ENCODE measurements at places on chromosomes 4 and X. TPM values are rescaled to one million over a fixed set of nuclear protein-coding genes. Genes with fewer than 3 reads are reported as not detected.

Gene TMEM154
- total RNA-seq, result 10.3 TPM

Gene SUPT20HL1
- total RNA-seq, result not detected

Gene FGB
- not detected for total RNA-seq

Gene PCDH10
- 0.09 TPM for total RNA-seq

GRCh38 chr4:9870165-9870790 lies 88.8 kb downstream of the DRD5 start:
- no peak for DNase-seq
- peaks cover 4% of the 10 kb centered on the region for H3K27me3 ChIP-seq
- no peaks in the 10 kb centered on the region for H3K4me1 ChIP-seq

- H3K4me3 ChIP-seq, result no peak overlapping the region
- H3K27me3 ChIP-seq, result no peaks in the 10 kb centered on the region
- DNase-seq, result no peak
- no peak overlapping the region for H3K27ac ChIP-seq
Measured at GRCh38 chr4:127118681-127119080, 514.1 kb upstream of the INTU start.

- H3K4me3 ChIP-seq, result no peak overlapping the region
- no peak for DNase-seq
- no peaks in the 10 kb centered on the region for H3K27me3 ChIP-seq
- no peak overlapping the region for H3K27ac ChIP-seq
Measured at GRCh38 chr4:138310991-138311390, 68.8 kb upstream of the SLC7A11 start.

- no peaks in the 10 kb centered on the region for H3K27me3 ChIP-seq
- H3K36me3 ChIP-seq, result peaks cover 52% of the 10 kb centered on the region
- H3K27ac ChIP-seq, result no peak overlapping the region
- H3K4me3 ChIP-seq, result no peak overlapping the region
- H3K4me1 ChIP-seq, result peaks cover 18% of the 10 kb centered on the region
Measured at GRCh38 chrX:12814420-12814819, 23.2 kb downstream of the PRPS2 start.
